ENCODE measurements at places on chromosomes 7 and 10.

DNA sequence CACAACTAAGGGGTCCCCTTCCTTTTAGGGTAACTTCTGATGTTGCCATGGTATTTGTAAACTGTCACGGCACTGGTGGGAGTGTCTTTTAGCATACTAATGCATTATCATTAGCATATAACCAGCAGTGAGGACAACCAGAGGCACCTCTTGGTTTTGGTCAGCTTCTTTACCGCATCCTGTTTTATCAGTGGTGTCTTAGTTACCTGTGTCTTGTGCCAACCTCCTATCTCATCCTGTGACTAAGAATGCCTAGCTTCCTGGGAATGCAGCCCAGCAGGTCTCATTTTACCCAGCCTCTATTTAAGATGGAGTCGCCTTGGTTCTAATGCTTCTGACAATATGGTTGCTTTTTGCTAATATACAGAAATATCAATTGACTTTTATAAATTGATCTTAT, 54.9 kb downstream of the AHCYL2 start:
- no peak for DNase-seq

DNA sequence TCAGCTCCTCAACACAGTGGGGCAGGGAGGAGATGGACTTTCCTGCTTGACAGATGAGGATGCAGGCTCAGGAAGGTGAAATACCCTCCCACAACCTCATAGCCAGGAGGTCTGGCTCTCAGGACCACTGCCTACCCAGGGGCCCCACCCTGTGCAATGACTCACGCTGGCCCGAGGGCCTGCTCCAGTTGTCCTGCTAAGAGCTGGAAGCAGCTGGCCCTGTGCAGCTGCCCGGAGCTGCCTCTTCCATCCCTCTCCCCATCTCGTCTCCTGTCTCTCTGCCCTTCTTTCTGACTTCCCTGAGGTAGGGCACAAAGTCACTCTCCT, 123.9 kb downstream of the ZMIZ1 start:
- peak; percentile 77 for DNase-seq

- DNase-seq: no peak
Observed at GRCh38 chr10:21499701-21500577, 25.5 kb downstream of the SKIDA1 start.

DNA sequence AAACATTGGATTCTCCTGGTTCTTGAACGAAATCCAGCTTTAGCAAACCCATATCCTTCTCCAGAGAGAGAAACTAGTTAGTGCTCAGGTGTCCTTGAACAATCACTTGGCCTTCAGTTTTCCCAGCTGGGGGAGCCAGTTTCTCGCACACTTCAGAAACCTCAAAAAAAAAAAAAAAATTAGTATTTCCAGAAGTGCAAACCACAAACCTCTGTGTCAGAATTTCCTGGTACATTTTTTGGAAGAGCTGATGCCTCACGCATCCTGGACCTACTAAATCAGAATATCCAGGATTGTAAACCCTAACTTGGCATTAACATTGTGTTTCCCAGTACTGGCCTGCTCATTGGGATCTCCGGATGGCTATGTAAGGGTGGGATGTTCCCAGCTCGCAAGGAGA, 143.4 kb upstream of the EGR2 start:
- DNase-seq: no peak

DNA sequence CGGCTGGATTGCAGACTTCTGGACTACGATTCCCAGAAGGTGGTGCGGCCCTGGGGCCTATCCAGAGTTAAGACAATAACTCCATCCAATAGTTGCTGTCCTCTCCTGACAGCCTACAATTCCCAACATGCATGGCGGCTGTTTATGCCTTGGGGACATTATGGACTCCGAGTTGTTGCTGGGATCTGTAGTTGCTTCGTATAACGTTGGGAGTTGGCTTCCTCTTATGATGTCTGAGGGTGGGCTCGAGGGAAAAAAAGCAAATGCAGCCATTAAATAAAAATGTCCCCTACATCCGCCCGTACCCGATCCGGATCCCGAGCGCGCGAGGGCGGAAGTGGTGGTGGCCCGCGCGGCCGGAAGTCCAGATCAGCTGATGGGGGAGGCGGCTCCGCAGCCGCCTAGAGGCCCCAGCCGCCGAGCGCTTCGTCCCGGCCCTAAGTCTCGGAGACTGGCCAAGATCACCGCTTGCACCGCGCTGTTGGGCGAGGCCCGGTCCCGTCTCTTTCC, at the start of gene ZSWIM8:
Gene ZSWIM8, plus strand, starts transcription at position 396 of the 510 bp plus-strand sequence. CDS start 273 bp downstream, outside the sequence.
- peak; percentile 94 for DNase-seq

- DNase-seq: peak; percentile 94
Observed at GRCh38 chr7:131556053-131556908, at the start of gene PODXL. TSS of gene PODXL (minus strand) at chr7:131556628. CDS start at chr7:131556359, 269 bp downstream.

DNA sequence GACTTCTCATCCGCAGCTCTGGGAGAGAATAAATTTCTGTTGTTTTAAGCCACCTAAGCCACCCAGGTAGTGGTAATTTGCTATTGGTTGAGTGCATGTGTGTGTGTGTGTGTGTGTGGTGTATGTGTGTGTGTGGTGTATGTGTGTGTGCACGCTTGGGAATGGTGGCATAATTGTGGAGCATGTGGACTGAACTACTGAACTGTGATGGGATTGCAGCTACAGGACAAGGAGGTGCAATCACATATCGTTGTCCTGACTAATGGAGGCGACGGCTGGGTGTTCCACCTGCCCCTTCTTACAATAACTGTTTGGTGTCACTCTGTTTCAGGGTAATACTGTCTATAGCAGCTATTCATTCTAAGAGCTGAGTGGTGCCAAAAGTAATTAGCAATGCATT, 448.7 kb upstream of the PFKP start:
- no peak for DNase-seq

DNA sequence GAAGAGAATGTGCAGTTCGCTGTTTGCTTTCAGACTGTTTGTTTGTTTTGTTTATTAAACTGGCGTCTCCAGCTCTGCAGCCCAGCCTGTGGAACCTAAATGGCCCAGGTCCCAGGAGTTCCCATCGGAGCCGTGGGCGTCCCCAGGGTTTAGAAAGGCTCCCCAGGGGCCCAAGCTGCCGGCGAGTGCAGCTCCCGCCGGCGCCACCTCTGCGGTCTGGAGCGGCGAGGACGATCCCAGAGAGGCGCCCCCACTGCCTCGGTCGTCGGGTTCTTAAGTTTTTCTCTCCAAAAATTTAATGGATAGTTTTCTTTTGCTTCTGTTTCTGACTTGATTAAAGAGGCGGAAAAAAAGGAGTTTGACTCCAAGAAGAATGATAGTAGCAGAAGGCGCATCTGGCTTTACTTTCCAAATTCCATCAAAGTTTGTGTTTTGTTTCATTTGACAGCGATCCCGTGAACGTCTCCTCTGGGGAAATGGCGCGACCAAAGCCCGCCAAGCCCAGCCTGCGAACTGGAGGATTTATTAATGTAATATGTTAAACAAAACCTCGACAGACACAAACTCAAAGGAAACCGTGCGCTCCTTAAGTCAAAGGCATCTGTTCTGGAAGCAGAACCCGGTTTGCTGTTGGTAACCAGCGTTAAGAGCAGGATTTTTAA, 718 bp upstream of the FZD1 start:
- DNase-seq: peak; percentile 27

- peak; percentile 45 for DNase-seq
Observed at GRCh38 chr10:32190890-32191491, 134.8 kb upstream of the KIF5B start.

GRCh38 chr10:115417585-115418265, 324.6 kb downstream of the ATRNL1 start:
- DNase-seq: peak; percentile 27

DNA sequence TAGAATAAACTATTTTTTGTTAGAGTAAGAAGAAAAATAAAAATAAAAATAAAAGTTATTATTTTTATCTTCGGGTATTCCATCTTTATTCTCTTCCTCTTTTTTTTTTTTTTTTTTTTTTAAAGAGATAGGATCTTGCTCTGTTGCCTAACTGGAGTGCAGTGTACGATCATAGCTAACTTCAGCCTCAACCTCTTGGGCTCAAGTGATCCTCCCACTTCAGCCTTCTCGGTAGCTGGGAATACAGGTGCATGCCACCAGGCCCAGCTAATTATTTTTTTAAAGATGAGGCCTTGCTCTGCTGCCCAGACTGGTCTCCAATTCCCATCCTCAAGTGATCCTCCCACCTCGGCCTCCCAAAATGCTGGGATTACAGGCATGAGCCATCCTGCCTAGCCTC, 15.4 kb downstream of the STAM start:
- DNase-seq: no peak

GRCh38 chr10:14173706-14174594, 156.8 kb downstream of the FRMD4A start:
- DNase-seq: no peak

DNA sequence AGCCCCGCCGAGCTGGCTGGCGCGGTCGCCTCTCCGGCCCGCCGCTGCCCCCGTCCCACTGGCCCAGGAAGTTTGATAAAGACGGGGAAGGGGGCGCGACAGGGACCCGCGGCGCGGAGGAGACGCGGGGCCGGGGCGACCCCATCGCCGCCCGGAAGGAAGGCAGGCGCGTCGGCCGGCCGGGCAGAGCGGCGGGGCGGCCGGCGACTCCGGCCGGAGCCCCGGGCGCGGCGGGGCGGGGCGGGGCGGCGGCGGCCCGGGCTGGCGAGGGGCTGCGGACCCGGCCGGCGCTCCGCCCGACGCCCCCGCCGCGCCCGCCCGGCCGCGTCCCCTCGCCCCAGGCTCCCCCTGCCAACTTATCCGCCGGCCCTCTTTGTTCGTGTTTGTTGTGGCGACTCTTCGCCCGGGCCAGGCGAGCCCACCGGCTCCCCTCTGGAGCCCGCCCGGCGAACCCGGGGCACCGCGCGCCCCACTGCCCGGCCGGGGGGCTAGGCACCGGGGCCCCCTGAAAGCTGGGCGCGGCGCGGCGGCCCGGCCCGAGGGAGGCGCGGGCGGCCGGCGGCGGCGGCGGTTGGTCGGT, 571 bp downstream of the KDM7A start:
- no peak for DNase-seq

DNA sequence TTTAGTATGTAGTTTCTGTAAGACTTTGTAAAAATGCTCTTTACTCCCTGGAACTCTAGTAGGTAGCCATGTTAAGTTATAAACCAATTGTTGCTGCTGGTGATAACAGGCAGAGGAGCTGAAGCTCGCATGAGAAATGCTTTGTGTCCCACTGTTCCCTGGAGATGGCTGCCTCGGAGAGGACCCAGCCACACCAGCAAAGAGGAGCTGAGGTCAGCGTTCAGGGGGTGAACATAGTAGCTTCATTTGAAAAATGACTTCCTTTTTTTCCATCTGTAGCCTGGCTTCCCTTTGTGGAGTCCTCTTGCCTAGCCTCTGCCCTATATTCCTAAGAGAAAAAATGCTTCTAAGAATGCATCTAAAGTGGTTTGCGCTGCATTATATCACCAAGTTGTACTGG, 20.3 kb downstream of the CELF2 start:
- DNase-seq: no peak

- no peak for DNase-seq
Observed at GRCh38 chr7:121891731-121892130, 18.8 kb downstream of the PTPRZ1 start.

- DNase-seq: no peak
Observed at GRCh38 chr7:112987171-112987570, 99.5 kb downstream of the GPR85 start.

- DNase-seq: no peak
Observed at GRCh38 chr7:28654110-28654509, 241.8 kb downstream of the CREB5 start.

GRCh38 chr10:49220031-49220430, 31.8 kb upstream of the TMEM273 start:
- DNase-seq: peak; percentile 50

GRCh38 chr7:12646139-12646538, 41.3 kb upstream of the ARL4A start:
- peak; percentile 2 for DNase-seq

- DNase-seq: no peak
Observed at GRCh38 chr10:11434324-11434723, 177.1 kb downstream of the USP6NL start.

DNA sequence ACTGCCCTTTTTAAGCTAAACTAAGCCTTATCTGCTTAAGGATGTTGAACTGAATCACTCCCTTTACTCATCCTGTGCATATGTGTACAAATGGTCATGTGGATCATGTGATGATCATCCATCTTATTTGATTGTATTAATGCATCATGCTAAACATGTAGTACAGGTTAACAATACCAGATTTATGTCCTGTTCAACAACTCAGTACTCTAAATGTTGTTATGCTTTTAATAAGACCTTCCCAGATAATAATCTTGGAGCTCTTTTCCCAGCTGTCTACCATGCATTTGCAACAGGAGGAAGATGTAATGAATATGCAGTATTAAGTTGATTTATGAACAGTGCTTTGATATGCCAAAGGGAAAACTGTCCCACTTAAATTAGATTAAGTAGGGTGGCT, 318.0 kb downstream of the BICC1 start:
- no peak for DNase-seq

GRCh38 chr10:42551582-42552187, 86.7 kb downstream of the ZNF33B start:
- no peak for DNase-seq

DNA sequence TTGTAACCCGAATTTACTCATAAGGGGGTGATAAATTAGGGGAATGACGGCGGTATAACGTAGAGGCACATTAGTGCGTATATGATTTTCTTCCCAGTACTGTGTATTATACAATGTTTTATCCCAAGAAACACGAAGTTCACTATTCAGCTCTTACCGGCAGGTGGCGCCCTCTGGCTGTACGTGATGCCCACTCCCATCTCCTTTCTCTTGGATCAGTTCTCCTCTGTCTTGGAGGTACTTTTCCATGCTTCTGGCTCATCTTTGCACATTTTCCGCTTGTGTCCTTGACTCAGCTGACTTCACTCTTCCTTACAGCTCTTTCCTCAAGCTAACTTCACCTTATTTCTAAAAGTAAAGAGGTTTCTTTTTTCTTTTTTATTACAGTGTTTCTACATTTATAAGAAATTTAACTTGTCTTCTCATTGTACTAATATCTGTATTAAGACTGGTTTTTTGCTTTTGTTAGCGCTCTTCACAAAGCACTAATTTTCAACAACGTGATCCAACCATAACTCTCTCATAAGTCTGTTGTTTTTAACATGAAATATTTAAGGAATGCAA, 21.3 kb downstream of the TMEM176B start:
- DNase-seq: peak; percentile 84

GRCh38 chr7:90347759-90348158, 1.2 kb downstream of the GTPBP10 start:
- DNase-seq: no peak

- DNase-seq: no peak
Observed at GRCh38 chr10:106728232-106728631, 436.3 kb downstream of the SORCS1 start.

DNA sequence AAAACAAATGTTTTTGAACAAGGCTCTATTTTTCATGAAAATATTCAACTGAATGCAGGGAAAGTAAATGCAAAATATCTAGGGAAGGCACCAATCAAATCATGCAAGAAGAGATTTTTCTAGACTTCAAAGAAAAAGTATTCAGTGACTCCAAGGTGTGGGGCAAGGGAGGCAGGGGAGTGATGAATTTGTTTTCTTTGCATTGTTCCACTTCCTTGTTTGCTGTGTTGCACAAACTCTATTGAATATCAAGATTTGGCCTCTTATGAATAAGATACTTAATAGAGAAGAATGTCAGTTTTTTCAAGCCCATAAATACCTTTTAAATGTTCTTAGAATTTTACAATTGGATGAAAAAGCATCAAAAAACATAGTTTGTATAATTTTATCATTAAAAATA, 26.4 kb downstream of the STEAP1 start:
- no peak for DNase-seq
